ENCODE measurements at places on chromosomes 2 and 18.

GRCh38 chr2:164910101-164910899 lies 45.0 kb downstream of the SLC38A11 start:
- DNase-seq, result no peak

- DNase-seq, result no peak
Measured at GRCh38 chr18:27921904-27922751, 254.8 kb downstream of the CDH2 start.

- no peak for DNase-seq
Measured at GRCh38 chr2:197972061-197972460, 167.7 kb downstream of the PLCL1 start.

- no peak for DNase-seq
Measured at GRCh38 chr18:57143265-57143664, 3.6 kb upstream of the BOD1L2 start.

GRCh38 chr2:189439342-189439741 lies 1.9 kb upstream of the WDR75 start:
- no peak for DNase-seq

- DNase-seq, result peak; percentile 38
Measured at GRCh38 chr2:48530033-48530811, at the start of gene STON1. TSS of gene STON1 (plus strand) at chr2:48530154. CDS start at chr2:48580634, 50,480 bp downstream.

GRCh38 chr2:197028230-197028629 lies 101.7 kb upstream of the PGAP1 start:
- DNase-seq, result no peak

- DNase-seq, result no peak
Measured at GRCh38 chr18:13217466-13217961, 1.0 kb upstream of the LDLRAD4 start.

DNA sequence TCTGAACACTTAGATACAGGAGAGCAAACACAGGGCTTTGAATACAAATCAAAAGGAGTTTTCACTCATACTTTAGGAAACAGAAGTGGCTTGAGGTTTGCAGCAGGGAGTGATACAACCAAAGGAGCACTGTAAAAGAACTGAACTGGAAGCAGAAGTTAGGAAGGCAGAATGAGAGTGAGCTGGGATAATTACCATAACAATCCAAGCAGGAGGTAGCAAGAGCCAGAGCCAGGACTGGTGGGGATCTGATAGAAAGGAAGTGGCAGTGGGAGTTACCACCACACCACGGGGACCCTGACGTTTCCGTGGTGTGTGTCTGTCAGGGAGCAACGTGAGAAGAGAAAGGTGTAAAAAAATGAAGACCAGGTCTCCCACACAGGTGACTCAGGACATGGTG lies 81.3 kb upstream of the EPB41L3 start:
- no peak for DNase-seq

GRCh38 chr2:12718015-12718671 lies 1.4 kb downstream of the TRIB2 start:
- DNase-seq, result no peak

GRCh38 chr18:55477499-55477859 lies 110.5 kb downstream of the TCF4 start:
- peak; percentile 3 for DNase-seq

- DNase-seq, result no peak
Measured at GRCh38 chr2:43171789-43172188, 54.6 kb downstream of the ZFP36L2 start.

- no peak for DNase-seq
Measured at GRCh38 chr2:32905270-32905669, 41.5 kb upstream of the LTBP1 start.

DNA sequence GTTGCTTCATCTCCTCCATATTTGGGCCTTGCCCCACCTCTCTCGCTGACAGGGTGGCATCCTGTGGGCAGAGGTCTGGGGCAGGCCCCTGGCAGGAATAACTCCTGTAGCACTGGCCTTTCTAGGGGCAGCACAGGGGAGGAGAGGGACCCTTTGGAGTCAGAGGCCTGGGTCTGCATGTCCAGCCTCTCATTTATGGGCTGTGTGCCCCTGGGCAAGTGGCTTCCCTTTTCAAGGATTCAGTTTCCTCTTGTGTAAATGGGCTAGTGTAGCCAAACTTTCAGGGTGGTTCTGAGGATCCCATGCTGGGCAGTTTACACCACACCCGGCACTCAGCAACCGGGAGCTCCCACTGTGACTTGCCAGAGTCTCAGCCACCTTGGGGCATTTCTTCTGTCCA lies 23.4 kb downstream of the ADRA2B start:
- DNase-seq, result no peak

DNA sequence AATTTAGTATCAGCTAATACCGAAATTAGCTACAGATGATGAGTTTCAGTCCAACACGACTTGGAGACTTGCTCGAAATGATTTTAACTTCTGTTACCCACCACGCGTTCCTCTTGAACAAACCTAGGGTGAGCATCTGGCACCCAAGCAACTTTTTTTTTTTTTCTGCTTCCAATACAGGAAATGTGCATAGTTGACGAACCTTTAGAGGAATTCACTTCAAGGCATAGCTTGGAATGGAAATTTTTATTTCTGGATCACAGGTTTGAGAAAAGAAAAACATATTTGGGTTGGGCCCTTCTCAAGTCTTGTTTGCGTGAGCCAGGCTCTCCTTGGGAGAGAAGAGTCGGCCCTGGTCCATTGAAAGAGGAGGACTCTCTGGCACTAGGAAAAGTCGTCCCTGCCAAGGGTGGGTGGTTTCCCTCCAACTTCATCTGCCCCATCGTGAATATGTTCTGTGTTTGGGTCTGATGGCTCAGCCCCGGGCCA lies 37.4 kb upstream of the RPL31 start:
- DNase-seq, result no peak

GRCh38 chr2:106577255-106577651 lies 90.1 kb downstream of the CD8B2 start:
- DNase-seq, result no peak

Data from GM12892 (cell line).